Stimulated activated CD8-positive, alpha-beta memory T cell treated with anti-CD3 and anti-CD28 coated beads, Interleukin-2, amount 100 ng/mL, for 48 hours (primary cell): ENCODE measurements at places on chromosomes 7 and 10.
A peak's percentile ranks its signal among the peaks of the same experiment; 100 is the strongest.

DNA sequence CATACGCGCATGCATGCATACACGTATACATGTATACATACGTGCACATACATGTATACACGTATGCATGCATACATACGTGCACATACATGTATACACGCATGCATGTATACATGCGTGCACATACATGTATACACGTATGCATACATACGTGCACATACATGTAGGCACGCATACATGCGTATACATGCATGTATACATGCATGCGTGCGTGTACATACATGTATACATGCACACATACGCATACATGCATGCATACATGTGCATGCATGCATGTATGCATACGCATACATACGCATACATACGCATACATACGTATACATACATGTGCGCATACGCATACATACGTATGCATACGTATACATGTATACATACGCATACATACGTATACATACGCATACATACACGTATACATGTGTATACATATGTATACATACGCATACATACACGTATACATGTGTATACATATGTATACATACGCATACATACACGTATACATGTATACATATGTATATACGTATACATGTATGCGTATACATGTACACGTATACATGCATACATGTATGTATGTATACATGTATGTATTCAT, 19.0 kb upstream of the MTURN start:
- no peak for DNase-seq

- no peak for DNase-seq
These were observed 507.8 kb downstream of the SORCS3 start for GRCh38 chr10:105148921-105149320.

- no peak for DNase-seq
These were observed 1.7 kb upstream of the TRIP6 start for GRCh38 chr7:100865372-100865911.

- DNase-seq = no peak
These were observed 7.9 kb downstream of the PRSS58 start for GRCh38 chr7:142249918-142250317.

DNA sequence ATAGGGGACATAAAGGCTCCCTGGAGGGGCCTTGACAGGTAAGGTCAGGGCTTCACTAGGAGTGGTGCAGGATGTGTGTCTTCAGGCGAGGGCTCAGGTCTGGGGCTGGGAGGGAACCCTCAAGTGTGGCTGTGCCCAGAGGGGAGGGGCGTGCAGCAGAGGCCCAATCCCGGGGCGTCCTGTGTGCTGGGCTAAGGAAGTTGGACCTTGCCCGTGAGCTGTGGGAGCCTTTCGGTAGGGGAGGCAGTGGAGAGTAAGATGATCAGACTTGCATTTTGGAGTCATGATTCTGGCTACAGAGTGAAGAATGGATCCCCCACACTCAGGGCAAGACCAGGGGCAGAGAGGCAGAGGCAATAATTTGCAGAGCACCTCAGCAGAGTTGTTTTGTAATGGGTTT, 145.4 kb downstream of the BUB3 start:
- DNase-seq = no peak

DNA sequence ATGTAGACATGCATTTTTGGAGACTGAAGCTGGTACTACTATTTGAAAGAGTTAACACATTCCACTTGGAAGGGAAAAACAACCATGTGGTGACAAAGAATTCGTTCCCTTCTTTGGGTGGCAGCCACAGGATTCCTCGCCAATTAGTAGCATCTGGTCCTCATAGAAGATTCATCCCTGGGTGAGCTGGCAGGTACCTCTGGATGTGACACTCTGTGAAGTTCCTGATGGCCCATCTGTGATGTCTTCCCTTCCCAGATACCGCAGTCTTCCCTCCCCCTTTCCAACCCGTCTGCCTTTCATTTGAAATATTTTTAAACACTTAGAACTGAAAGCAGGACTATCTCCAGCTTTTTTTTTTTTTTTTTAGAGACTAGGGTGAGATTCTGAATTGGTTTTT, 569.5 kb downstream of the TYW1 start:
- no peak for DNase-seq

DNA sequence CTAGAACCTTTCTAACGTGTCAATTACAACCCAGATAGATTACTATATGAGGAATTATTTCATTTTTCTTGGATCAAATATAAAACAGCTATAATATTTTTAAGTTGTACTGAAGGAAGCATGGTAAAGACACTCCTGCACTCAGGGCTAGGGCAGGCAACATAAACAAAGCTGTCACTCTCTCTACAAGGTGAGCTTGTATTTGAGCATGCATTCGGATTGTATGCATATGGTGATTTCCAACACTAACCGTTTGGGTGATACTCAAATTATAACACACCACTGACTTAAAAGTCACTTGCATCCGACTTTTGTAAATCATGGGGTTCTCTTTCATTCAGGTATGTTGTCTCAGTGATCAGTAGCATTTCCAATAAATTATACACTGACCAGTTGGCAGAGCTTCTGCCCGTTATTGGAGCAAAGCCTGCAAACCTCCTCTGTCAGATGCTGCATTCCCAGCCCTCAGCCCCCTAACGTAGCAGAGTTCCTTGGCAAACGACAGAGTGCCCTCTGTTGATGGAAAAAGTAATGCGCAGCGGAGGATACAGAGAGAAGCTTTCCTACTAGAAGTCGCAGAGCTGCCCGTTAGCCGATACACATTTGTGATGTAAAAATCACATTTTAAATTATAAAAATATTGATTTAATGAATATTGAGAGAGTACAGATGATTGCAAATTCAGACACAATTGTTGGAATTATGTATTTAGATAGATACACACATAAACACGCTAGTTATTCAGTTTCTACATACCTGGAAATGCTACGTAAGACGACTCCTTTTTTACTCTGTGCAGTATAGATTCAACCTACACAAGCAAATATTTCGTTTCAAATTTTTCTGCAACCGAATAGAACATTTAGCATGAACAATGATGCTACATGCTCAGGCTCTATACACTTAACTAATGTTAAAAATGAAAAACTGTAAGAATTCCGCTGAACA, 173.9 kb upstream of the SP4 start:
- DNase-seq = no peak

GRCh38 chr7:88363249-88363648, 56.6 kb upstream of the STEAP4 start:
- DNase-seq = no peak

GRCh38 chr7:102036958-102037357, 219.5 kb downstream of the CUX1 start:
- no peak for DNase-seq

- DNase-seq = no peak
These were observed 37.4 kb downstream of the YKT6 start for GRCh38 chr7:44238116-44238695.

DNA sequence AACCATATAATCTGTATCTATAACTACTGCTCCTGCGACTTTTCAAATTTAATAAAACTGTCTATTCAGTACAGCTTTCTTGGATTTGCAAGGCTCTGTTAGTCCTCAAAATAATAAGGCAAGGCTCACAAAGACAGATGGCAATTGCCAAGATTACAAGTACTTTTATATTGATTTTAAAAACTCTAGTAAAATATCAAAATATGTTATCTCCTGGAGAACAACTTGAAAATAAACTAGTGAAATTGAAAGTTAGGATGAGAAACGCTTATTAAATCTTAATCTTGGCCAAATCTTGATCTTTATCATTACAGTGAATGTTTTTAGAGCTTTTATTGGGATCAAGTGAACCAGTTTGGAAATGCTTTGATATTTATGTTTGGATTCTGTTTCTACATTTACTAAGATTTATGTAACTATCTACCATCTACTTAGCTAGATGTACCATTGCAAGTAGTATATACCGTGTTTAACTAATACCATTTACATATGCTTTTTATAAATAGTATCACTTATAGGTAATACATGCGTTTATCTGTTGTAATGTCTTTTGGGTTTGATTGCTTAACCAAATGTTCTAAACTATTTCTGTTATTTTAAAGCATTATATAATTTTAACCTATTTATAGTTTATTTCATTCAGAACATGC, 70.0 kb downstream of the CABCOCO1 start:
- no peak for DNase-seq

DNA sequence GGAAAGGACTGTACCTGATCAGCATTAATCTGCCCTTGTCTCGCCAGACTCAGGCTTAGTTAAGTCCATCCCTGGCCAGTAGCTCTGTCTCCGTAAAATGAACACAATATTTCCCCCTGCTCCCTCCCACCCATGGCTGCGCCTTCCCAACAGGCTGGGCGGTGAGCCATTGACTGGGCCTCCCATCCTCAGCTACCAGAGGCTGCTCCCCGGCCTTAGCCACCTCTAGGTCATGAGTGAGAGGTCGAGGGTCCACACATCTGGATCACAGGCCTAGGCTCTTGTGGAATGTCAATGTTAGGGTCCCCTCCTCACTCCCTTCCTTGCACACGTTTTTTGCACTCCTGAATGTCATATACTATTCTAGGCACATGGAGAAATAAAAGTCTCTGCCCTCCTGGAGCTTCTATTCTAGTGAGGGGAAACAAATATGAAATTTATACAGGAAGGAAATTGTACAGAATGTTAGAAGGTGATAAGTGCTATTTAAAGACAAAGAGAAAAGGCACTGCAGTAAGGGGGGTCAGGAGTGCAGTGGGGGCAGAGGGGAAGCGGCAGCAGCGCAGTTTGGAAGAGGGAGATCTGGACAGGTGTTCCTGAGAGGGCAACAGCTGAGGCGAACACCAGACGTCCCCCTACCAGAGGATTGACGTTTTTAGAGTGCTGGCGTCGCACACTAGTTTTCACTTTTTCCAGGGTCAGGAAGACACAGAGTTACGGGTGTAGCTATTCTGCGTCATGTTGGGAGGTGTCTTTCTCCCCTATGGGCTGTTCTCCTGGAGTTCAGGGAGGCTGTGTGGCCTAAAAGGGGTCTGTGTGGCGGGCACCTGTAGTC, 17.2 kb upstream of the EIF5AL1 start:
- no peak for DNase-seq

DNA sequence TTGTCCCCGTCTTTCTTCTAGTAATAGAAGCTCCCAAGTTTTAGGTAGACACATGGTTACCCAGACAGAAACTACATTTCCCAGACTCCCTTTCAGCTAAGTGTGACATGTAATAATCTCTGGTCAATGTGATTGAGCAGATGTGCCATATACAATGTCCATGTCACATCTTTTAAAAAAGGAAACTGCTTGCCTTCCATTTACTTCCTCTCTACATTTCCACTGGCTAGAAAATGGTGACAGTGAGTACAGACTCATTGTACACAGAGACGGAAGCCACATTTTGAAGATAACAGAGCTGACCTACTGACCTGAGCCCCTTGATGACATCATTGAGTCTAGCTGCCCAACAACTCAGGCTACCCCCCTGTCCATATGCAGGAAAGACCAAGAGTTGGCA, 21.3 kb downstream of the ZC3HAV1 start:
- no peak for DNase-seq

- no peak for DNase-seq
These were observed 14.6 kb downstream of the COL26A1 start for GRCh38 chr7:101377189-101377736.

DNA sequence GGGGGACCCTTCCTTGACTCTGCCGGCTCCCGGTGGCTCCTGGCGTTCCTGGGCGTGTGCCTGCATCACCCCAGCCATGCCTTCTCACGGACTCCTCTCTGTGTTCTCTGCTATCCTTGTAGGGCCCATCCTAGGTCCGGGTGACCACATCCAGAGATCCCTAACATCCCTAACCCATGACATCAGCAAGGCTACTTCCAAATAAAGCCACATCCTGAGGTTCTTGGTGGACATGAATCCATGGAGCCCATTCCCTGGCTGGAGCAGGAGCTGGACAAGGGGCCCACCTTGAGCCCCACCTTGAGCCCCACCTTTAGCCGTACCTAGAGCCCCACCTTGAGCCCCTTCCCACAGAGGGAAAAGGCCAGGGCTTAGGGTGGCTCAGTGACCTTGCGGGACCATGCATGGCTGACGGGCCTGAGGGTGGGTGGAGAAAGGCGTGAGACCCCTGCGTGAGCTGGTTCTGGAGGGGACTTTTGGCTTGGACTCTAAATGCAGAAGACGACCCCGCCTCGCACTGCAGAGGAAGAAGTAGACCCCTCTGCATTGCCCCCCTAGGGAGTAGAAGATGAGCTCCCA, 58.5 kb upstream of the INPP5A start:
- no peak for DNase-seq

- no peak for DNase-seq
These were observed 196.1 kb downstream of the NSUN6 start for GRCh38 chr10:18455086-18455884.

- DNase-seq = no peak
These were observed 186.1 kb upstream of the ZWINT start for GRCh38 chr10:56547163-56547562.

GRCh38 chr7:105980645-105981396, 17.8 kb downstream of the CDHR3 start:
- DNase-seq = no peak

DNA sequence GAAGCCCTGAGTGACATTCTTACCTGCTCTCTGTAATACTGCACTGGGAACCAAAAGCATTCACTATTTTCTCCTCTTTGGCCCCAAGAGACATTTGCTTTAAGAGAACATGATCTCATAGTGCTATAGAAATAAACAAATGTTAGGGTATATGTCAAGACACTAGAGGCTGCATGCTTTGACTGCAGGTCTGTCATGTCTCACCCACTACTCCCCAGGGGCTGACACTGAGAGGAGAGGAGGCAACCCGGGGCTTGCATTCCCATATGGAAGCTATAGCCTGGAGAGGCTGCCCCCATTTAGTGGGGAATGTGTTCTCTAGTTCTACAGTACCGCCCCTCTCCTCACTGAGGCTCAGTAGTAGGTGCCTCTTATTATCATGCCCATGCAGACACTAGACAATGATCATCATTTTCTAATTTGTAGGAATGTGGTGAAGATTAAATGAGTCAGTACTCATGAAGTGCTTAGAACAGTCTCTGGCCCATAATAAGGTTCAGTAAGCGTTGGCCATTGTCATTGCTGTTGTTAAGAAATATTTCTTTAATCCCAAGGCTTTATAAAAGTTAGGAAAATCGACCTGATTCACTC, 4.9 kb upstream of the SLF2 start:
- DNase-seq = no peak

DNA sequence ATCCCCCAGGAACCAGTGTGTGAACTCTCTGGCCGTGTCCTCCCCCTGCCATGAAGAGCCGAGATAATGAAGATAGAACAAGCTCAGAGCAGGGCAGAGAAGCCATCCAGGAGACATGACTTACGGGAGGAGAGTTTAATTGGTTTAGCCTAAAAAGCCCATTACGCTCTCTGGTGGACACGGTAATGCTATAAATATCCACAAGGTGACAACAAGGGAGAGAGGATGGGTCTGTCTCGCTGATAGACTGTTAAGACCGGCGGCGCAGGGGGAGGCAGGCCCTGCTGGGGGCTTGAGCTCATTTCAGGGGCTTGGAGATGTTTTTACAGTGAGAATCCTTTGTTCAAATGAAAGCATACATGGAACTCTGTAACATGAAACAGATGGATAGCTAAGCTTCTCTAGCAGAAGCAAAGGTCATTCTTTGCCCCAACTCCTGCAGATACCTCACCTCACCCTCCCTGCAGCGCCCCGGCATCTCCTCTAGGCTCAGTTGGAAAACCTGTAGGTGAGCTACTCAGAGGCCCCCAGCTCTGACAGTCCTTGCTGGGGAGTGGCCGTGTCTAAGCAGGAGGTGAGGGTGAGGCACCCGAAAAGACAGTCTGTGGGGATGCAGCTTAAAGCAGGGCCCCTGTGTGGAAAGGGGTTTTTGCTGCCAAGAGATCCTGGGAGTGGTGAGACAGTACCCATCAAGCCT, 40.8 kb upstream of the LOXL4 start:
- DNase-seq = no peak

- no peak for DNase-seq
These were observed 22.0 kb upstream of the BTRC start for GRCh38 chr10:101331956-101332355.

- no peak for DNase-seq
These were observed 115.9 kb upstream of the ARID5B start for GRCh38 chr10:61785473-61786105.

- peak; percentile 52 for DNase-seq
These were observed 463.8 kb downstream of the KCNMA1 start for GRCh38 chr10:77173615-77174461.
